Natural killer cell (primary cell): ENCODE measurements at places on chromosomes 13 and 19.
A peak's percentile ranks its signal among the peaks of the same experiment; 100 is the strongest.

- DNase-seq = no peak
Measured at GRCh38 chr19:14528419-14529253, 758 bp upstream of the TECR start.

GRCh38 chr19:10230173-10230860, 814 bp downstream of the S1PR2 start:
- DNase-seq = peak; percentile 88

DNA sequence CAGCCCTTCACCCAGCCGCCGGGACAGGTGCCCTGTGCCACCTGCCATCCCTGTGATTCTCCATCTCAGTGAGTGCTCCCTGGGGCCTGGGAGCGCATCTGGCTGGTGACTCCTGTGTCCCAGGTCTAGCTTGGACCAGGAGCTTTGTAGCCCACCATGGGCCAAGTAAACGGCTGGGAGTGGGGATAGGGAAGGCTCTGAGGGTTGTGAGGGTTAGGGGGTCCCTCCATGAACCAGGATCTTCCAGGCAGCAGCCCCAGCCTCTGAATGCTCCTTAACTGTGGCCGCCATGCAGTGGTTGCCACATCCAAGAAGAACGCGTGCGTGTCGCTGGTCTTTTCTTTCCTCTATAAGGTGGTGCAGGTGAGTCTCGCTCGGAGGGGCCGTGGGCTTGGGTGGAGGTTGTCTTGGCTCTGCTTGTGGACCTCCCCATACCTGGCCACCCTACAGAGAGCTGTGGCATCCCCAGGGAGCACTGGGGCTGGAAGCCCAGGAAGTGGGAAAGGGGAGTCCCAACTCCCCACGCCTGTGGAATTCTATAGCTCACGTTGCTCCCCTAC, 8.4 kb downstream of the AP1M1 start:
- DNase-seq = no peak

DNA sequence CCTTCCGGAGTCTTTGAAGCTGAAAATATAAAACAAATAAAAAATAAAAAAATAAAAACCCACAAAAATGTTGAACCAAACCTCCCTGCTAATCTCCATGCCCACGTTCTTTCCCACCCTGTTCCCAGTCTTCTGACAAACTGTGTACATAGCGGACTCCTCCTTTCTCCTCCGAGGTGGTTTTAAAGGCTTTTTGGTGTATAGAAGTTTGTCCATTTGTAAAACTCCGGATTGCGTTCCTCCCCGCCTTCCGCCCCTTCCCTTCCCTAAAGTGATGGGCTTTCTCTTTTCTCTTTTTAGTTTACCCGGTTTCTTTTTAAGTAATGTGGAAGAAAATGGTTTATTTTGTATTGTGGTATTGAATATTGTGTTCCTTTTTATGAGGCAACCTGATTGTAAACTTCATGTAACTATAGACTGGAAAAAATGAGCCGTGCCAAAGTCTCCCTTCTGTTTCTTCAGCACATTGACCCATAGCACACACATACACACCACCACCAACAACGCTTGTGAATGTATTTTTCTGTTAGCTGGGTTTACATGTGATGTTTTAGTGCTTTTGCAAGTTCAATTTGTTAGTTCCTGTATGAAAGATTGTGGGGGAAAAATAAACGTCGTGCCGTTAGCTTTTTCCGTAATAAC, 4.4 kb downstream of the ZIC2 start:
- peak; percentile 19 for DNase-seq

DNA sequence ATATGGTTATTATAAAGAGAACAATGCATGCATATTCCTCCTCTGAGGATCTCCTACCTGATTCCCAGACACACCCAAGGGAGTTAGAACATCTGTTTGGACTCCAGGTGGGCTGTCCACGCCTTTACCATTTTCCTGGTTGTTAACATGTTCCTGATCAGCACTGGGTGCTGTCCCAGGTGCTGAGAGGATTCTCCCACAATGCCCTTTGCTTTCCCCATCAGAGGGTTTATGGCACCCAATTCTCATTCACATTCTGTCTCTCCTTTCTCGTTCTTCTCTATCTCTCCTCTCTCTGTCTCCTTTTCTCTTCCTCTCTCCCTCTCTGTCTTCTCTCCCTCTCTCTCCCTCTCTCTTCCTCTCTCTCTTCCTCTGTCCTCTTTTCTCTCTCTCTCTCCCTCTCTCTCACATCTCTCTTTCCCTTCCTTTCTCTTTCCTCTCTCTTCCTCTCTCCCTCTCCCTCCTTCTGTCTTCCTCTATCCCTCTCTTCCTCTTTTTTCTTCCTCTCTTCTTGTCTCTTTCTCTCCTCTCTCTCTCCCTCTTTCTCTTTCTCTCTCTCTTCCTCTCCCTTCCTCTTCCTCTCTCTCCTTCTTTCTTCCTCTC, 3.3 kb upstream of the RDH13 start:
- no peak for DNase-seq

DNA sequence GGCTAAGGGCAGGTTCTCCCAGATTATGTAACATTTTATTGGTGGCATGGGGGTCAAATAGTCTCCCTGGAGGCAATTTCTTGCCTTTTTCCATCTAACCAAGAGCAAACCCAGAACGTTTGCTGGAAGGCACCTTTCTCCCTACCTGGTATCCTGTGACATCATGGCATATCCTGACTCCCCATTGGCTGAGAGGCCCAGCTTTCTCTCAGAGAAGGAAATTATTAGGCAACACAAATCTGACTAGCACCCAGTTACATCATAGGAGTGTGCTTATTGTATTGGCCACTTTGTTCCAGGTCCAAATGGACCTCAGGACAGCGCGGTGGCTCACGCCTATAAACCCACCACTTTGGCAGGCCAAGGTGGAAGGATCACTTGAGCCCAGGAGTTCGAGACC, 13.0 kb downstream of the NTN5 start:
- no peak for DNase-seq
